ENCODE measurements at places on chromosomes 13 and 19. TPM values are rescaled to one million over a fixed set of nuclear protein-coding genes. Genes with fewer than 3 reads are reported as not detected.

Gene ZNF790
- 4.0 TPM for total RNA-seq

Gene DACH1
- total RNA-seq: not detected

Gene MAMSTR
- 0.34 TPM for total RNA-seq

Gene PBX4
- 0.42 TPM for total RNA-seq

Gene ERF
- 23.8 TPM for total RNA-seq

Gene MISP3
- total RNA-seq: 0.29 TPM

Gene SLC25A41
- total RNA-seq: not detected

Gene ERCC1
- 154 TPM for total RNA-seq

Gene ZNF417
- 7.4 TPM for total RNA-seq

All from Daoy (cell line).